Stimulated activated CD4-positive, alpha-beta T cell treated with anti-CD3 and anti-CD28 coated beads, Interleukin-15, amount 100 ng/mL, for 1 hour (primary cell): ENCODE measurements at places on chromosomes 16 and 17.

- no peak for DNase-seq
These were observed 1.5 kb upstream of the BAIAP3 start for GRCh38 chr16:1331712-1332617.

DNA sequence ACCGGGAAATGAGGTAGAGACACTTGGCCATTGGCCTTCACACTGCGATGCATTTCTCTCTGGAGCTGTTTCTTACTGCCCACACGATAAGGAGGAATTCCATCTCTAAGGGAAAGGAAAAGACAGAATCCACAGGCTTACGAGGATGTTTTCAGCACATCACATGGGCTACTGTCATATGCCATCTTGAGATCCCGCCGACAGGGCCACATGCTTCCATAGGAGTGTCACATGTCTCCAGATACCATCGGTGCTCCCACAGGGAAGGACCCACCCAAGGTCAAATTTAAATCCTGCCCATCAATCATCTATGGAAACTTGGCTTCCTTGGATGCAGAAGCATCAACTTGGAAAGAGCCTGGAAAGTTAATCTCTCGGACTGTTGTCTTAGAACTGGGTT is 20.0 kb downstream of the AXIN2 start:
- no peak for DNase-seq

DNA sequence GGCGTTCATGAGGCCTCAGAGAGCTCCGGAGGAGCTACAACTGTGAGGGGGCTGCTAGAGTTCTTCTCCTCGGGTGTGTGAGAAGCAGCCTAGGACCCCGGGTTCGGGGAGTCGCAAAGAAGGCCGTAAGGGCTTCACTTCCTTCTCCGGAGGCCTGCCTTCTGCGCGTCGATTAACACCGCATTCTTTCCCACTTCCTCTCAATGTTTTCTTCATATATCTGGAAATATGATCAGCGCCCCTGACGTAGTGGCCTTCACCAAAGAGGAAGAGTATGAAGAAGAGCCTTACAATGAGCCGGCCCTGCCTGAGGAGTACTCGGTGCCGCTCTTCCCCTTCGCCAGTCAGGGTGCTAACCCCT is 449 bp downstream of the SMCR8 start:
- DNase-seq, result no peak

GRCh38 chr17:44204441-44204882 is 4.8 kb upstream of the ATXN7L3 start:
- no peak for DNase-seq

GRCh38 chr17:40415390-40415789 is 2.3 kb downstream of the TOP2A start:
- DNase-seq, result no peak

DNA sequence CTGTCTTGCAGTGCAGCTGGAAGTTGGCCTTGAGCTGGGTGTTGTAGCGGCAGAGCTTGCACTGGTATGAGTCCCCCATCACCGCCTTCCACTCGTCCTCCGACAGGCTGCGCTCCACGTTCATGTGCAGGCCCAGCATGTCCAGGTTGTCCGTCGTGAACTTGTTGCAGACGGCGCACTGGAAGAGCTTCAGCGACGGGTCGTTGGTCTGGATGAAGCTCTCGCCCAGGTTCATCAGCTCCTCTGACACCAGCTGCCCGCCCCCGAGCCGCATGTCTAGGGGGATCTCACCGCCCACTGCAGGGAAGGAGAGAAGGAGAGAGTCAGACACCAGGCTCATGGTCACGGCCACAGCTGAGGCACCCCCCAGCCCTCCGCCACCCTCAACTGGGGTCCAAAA is 97.3 kb downstream of the ZFHX3 start:
- DNase-seq, result no peak
